ENCODE measurements at places on chromosomes 3 and 15.

DNA sequence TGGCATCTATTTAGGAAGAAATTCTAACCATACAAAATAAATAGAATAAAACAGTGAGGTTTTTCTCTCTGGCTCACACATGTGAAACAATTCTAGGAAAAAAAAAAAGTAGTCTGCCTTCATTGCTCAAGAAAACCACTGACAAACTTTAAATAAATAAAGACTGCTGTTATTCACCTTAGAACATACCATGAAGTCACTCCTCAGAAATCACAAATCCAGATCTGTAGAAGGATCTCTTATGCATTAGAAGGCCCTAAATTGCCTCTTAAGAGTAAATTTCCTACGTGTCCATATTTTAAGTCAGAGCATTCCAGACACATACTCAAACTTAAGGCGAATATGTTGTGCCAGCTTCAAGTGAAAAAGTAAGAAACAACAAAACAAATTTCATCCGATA is 217.3 kb downstream of the ZIC4 start:
- no peak for DNase-seq

DNA sequence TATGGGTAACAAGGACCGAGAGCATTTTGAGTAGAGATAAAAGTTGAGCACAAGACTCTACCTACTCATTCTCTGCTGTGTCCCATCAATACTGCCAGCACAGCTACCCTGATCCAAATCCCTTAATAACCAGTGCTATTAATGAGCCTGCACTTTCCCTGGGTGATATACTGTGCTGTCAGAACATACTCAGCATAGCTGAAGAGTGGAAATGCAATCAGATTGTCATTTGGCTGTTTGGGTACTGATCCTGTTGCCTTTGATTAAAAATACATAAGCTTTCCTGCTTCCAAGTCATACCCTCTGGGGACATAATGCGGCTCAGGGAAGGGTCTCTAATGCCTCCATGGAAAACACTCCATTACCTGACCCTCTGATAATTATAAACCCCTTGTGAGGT is 917.5 kb downstream of the SQOR start:
- no peak for DNase-seq

GRCh38 chr3:144104186-144104585 is 132.6 kb downstream of the DIPK2A start:
- DNase-seq, result no peak

GRCh38 chr3:18394384-18394995 is 30.6 kb downstream of the SATB1 start:
- peak; percentile 30 for DNase-seq

DNA sequence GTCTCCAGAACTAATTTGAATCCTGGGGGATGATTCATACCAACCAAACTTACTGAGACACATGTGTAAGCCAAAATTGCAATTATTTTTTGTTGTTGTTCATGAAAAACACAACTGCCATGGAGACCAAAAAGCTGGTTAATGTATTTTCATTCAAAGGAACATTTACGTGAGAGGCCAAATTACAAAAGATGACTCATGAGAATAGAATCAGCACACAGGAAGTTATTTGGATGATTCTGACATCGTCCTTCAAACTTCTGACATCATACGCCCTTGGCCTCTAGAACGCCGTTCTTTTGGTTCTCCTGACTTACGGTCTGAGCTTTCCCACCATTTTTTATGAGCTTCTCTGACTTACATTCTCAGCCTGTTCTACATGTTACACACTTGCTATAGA is 3.0 kb upstream of the ZNF280D start:
- no peak for DNase-seq

DNA sequence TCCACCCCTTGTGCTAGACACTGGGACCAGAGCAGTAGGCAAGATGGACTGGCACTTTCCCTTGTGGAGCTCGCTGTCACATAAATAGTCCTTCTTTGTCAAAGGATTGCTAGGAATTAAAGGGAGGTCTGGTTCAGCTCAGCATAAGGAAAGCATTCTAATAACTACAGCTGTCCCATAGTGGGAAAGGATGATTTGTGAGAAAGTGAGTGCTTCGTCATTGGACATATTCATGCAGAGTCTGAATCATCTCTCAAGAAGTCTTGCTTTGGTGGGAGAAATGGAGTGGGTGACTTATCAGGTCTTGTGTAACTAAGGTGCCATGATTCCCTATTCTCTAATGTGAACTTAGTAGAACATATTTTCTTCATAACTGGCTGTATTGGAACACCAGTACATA is 14.7 kb downstream of the PPARG start:
- DNase-seq, result no peak

DNA sequence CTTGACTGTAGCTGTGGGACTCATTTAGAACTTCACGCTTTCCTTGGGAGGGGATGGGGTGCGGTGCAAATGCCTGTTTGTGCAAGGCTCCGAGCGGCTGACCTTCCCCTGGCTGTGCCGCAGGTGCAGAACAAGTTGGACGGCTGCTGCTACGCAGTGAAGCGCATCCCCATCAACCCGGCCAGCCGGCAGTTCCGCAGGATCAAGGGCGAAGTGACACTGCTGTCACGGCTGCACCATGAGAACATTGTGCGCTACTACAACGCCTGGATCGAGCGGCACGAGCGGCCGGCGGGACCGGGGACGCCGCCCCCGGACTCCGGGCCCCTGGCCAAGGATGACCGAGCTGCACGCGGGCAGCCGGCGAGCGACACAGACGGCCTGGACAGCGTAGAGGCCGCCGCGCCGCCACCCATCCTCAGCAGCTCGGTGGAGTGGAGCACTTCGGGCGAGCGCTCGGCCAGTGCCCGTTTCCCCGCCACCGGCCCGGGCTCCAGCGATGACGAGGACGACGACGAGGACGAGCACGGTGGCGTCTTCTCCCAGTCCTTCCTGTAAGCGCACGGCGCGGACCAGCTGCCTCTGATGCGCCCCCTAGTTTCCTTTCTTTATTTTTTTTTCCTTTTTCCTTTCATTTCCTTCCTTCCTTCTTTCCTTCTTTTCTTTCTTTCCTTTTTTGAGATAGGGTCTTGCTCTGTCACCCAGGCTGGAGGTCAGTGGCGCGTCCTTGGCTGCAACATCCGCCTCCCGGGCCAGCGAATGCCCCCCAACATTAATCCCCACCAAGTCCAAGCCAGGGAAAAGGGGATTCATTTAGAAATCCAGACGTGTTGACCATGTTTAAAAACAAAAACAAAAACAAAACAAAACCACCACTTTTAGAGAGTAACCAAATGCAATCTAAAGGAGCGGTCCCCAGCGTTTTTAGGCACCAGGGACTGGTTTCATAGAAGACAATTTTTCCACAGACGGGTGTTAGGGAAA is 42.7 kb downstream of the EIF2AK4 start:
- DNase-seq, result no peak

- DNase-seq, result no peak
These were observed 383.0 kb downstream of the TBL1XR1 start for GRCh38 chr3:176814285-176814684.

GRCh38 chr15:58313304-58313703 is 118.5 kb upstream of the LIPC start:
- DNase-seq, result peak; percentile 43

GRCh38 chr15:40011303-40011702 is 27.7 kb downstream of the SRP14 start:
- DNase-seq, result no peak

- DNase-seq, result no peak
These were observed 16.8 kb downstream of the PLA2G4F start for GRCh38 chr15:42139596-42139995.

DNA sequence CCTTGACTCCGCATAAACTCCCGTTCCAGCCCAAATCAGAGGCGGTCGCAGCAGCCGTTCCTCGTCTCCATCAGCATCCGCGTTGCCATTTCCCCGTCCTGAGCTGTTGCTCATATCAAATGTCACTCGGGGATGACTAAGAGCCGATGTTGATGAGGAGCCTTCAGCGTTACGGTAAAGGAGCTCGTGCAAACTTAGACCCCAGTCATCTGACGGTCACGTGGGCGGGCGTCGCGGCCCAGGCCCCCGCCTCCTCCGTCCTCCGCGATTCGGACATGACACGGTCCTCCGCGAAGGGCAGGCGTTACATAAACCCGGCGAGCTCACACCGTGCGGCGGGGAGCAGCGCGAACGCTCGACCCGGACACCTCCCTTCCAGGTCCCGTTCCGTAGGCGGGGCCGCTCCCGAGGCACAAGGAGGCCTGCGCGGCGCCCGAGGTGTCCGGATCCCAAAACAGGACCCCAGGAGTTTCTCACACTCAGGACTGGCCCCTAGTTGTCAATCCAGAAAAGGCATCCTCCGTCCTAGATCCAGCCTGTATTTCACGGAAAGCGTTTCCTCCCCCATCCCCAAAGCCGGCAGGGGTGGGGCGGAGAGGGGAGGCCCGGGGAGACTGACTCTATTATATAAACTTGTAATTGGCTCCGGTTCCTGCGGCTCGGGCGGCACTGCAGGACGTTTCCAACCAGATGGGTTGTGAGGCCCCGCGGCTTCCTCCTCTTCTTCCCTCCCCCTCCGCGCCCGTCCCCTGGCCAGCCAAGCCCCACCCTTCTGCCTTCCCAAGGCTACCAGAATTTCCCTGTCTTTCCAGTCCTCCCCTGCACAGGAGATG is 100.0 kb upstream of the IGF1R start:
- DNase-seq, result peak; percentile 17

DNA sequence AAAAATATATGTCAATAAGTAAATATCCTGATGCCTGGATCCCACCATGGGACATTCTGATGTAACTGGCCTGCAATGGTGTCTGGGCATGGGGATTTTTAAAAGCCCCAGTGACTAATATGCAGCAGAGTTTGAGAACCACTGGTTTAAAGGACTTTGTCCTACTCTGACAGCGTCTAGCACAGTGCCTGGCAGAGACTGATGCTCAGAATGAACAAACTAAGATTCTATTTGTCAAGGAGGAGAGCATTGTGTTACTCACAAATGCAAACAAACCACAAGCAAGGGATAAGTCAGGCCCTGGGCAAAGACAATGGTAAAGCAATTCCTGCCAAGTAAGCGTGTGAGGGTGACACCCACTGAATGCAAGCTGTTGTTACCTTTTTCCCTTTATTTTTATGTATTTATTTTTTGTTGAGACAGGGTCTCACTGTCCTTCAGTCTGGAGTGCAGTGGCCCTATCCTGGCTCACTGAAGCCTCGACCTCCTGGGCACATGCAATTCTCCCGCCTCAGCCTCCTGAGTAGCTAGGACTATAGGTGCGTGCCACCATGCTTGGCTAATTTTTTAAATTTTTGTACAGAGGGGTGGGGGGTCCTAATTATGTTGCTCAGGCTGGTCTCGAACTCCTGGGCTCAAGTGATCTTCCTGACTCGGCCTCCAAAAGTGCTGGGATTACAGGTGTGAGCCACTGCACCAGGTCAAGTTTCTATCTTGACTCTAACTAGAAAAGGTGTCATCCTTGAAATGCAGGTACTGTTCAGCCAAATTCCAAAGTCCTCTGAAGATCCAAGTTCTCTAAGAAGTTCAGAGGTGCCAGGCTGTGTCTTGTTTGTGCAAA is 909 bp upstream of the GPD1L start:
- no peak for DNase-seq

DNA sequence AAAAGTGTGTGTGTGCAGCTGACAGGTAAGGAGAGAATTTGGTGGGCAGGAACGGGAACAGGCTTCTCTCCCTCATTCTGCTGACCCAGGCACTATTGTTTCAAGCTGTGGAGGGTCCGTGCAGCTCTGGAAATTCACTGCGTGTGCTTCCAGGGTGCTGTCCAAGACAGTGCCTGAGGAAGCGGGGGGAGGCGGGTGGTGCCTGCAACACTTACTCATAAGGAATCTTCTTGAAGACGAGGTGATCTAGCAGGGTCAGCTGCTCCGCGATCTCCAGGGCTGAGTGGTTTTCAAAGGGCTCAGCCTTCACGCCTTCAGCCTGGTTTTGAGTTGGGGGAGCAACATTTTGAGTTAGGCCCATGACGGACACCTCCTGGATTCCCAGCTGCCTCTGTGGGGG is 46.6 kb upstream of the CTSH start:
- DNase-seq, result no peak

GRCh38 chr3:101943029-101943428 is 93.7 kb downstream of the NFKBIZ start:
- DNase-seq, result peak; percentile 18

DNA sequence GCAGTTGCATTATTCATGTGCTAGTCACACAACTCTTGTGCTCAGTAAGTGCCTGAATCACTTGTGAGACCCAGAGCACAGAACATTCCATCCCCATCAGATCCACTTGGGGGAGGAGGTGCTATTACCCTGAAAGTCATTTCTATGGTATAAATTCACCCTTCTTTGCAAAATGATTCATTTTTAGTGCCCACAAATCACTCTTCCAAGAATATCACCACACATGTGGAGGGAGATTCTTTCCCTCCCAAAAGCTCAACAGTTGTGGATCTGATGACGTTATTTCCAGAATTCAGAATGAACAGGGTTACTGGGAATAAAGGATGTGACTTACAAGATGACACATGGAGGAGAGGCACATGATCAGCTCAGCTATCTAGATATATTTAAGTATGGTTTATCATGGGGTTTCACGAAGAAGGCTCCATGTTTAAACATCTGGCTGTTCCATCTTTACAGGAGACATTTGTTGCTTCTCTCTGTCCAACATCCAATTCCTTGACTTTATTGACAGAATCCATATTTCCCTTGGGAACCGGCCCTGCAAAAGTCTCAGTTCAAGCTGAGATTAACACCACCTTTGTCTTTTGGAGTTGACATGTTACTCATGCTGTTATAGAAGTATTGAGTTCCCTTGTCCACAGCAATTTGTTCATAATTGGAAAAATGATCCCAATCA is 214.2 kb upstream of the PROK2 start:
- no peak for DNase-seq

- DNase-seq, result no peak
These were observed 889.8 kb upstream of the NR2F2 start for GRCh38 chr15:95440712-95441111.

DNA sequence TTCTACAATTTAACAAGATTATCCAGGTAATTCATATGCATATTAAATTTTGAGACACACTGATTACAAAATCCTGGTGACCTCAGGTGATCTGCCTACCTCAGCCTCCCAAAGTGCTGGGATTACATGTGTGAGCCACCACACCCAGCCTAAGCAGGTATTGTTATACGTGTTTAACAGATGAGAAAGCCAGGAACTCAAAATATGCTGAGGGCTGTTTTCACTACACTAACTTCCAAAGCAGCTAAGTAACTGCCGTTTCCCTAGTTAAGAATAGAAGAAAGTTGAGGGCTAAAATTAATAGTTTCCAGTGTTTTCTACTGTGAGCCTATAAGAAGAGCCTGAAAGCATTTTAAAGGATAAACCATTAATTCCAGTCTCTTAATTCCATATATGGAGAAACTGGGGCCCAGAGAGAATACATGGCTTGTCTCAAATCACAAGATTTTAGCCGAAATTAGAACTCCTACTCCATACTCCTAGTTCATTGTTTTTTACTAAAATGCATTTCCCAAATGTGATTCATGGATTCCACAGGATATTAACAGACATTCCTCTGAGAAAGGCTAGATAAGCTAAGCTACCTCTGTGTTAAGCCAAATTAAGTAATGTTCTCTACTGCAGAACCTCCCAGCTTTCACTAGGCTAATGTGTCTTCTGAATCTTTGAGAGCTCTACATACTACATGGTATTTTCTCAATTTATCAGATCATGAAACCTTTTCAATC is 17.0 kb upstream of the AVEN start:
- no peak for DNase-seq

DNA sequence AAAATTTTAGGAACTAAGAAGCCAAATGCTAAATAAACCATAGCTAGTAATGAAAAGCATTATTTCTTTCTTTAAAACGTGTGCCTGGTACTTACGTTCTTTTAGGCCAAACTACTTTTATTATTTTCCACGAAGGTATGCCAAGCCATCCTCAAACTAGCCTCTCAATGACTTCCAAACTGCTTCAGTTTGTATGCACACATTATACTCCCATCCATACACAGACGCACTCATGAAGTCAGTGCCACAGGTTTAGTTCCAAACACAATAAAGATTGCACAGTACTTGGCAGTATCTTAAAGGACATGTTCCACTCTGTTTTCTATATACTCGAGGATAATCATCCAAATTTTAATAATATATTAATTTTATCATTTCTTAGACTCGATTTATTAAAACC is 609.2 kb upstream of the ZNF385D start:
- no peak for DNase-seq
